ENCODE measurements at places on chromosomes 11 and 22. TPM values are rescaled to one million over a fixed set of nuclear protein-coding genes. Genes with fewer than 3 reads are reported as not detected.

E2F8 gene
- total RNA-seq, result 22.3 TPM

GRCh38 chr22:41925783-41926460, 684 bp downstream of the TNFRSF13C start:
- no peak for DNase-seq

DNA sequence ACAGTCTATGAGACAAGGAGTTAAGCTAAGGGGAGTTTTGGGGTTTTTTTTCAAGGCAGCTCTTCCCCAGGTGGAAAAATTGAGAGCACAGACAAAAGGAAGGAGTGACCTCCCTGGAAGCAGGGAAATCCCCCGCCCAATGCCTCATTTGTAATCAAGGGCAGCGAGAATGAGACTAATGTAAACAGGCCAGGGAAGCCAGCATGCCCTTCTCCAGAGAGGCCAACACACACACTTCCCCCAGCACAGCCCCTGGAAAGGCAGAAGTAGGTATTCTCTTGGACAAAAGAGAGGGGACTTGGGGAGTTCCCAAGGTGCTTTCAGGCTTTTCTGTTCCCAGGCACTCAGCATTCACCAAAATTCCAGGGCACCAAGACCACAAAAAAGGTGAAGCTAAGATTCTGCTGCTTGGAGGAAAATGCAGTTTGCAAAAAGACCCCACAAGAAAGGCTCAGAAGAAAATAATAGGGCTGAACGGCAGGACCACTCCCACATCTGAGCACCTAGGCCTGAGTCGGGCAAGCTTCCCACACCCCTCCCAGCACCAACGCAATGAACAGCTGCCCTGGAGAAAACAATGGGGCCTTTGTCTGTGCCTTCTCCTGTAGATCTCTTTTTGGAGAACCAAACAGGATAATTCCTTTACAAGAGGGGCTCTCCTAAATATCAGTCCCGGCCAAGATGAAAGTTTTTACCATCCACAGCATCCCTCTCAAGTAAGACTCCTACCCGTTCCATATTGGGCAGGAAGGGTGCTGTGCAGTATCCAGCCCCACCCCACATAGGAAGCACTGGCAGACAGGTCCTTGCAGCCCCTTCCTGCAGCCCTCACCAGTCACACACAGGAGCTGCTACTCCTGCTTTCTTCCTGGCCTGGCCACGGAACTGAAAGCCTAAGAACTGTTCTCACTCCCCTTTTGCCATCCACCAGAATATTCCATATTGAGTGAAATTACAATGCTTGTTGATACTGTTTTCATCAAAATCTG, 70.7 kb upstream of the AKIP1 start:
- no peak for DNase-seq

GRCh38 chr22:33519071-33519973, 401.0 kb downstream of the LARGE1 start:
- no peak for DNase-seq

- peak; percentile 32 for DNase-seq
Measured at GRCh38 chr11:71198141-71198822, 54.1 kb downstream of the SHANK2 start.

DNA sequence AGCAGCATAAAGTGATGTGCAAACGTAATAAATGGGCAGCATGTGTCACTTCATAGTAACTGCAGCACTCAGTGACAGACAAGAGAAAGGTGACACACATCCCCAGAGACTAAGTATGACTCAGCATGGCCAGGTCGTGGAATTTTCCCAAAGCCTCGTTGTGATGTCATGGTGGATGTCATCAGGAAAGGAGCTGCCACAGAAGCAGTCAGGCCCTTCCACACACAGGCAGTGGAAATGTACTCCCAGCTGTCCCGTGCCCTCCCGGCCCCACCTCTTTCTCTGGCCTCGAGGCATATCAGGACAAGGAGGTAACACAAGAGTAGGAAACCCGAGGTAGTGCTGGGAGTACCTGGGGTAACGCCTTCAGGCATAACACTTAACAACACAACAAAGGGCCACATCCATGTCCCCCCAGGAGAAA, 8.1 kb downstream of the PC start:
- DNase-seq, result no peak
